M059J (cell line): ENCODE measurements at places on chromosomes 5 and 9.

DNA sequence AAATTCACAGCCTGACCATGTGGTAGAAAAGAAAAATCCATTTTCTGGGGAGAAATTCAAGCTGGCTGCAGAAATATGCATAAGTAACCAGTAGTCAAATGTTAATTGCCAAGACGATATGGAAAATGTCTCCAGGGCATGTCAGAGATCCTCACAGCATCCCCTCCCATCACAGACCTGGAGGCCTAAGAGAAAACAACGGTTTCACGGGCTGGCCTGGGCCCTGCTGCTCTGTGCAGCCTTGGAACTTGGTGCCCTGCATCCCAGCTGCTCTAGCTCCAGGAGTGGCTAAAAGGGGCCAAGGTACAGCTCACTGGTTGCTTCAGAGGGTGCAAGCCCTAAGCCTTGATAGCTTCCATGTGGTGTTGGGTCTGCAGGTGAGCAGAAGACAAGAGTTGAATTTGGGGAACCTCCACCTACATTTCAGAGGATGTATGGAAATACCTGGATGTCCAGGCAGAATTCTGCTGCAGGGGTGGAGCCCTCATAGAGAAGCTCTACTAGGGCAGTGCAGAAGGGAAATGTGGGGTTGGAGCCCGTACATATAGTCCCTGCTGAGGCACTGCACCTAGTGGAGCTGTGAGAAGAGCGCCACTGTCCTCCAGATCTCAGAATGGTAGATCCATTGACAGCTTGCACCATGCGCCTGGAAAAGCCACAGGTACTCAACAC, 49.7 kb downstream of the PTBP3 start:
- no peak for DNase-seq

GRCh38 chr9:110975278-110975677, 63.0 kb downstream of the LPAR1 start:
- DNase-seq: no peak

DNA sequence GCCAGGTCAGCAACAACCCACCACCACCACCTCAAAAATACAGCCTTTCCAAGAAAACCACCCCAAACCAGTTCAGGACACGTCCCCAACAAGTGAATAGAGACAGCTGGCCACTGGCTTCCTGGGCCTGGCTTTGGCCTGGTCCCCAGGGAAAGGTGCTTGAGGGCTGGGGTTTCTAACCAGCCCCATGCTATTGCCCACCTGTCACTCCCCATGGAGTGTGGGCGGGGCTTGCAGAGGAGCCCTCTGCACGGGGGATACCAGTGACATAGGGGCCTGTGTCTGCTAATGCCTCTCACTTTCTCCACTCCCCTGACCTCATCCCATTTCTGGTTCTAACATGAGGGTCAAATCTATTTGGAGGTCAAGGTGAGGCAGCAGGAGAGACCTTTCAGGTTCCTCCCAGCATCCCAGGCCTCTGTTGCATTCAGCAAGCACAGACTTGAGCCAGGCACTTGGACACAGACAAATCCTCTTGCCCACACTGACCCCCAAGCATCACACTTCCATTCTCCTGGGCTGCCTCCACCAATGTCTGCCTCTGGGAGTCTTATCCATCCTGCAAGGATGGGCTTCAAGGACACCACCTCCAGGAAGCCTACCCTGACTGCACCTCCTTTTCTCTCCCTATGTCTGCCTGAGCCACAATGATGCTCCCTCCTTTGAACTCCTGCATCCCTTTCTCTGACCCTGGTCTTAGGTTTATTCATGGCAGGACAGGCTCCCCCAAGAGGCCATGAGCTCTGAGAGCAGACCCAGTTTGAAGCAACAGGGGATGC, 16.1 kb upstream of the TTLL11 start:
- no peak for DNase-seq

- no peak for DNase-seq
Measured at GRCh38 chr9:87343816-87344430, 153.7 kb upstream of the DAPK1 start.

- peak; percentile 83 for DNase-seq
Measured at GRCh38 chr9:35096035-35096849, at the start of gene PIGO. TSS of gene PIGO (minus strand) at chr9:35096591. CDS start at chr9:35095565, 1,026 bp downstream.

DNA sequence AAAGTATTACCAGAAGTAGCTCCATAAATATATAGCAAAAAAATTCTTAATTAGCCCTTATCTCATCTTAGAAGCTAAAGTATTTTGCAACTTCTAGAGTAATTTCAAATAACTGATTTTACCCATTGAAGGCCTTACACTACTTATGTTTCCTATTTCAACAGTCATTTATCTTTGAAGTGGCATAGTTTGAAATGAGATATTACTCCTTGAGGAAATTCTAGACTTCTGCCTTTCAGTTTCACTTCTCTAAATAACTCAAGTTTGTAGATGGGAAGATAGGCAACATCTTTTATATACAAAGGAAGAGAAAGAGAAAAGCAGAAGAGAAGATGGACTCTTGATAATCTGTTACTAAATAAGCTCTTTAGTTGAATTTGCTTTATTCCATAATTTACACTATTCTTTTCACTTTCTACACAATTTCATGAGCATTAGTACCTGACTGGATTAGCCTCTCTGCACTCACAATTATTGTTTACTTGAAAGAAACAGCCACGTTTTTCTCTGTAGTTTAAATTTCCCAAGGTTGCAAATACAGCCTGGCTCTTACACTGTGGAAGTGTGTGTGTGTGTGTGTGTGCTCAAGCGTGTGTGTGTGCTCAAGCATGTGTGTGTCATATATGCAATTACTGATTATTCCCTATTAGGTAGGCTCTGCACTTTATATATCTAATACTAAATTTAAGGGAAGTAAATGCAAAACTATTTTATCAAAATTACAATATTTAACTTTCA, 60.6 kb upstream of the EMB start:
- DNase-seq: no peak

DNA sequence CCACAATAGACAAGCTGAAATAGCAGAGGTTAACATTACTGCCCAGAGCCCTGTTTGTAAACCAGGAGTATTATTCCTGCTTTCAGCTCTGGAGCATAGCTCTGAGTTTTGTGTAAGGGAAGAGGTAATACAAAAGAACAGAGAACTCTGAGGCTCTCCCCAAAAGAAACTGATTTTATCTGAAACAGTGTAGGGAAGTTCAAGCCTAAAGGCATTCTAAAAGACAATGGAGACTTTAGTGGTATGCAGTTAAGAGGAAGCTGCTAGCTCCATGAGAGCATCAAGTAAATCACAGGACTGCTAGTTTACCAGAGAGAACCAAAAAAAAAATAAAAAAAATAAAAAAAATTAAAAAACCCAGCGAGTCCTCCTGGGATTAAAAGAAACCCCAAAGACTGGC, 146.6 kb upstream of the PCSK5 start:
- DNase-seq: no peak

GRCh38 chr9:9563817-9564216, 1049.0 kb downstream of the PTPRD start:
- no peak for DNase-seq

- peak; percentile 84 for DNase-seq
Measured at GRCh38 chr5:135308245-135308644, 90.8 kb downstream of the MACROH2A1 start.

DNA sequence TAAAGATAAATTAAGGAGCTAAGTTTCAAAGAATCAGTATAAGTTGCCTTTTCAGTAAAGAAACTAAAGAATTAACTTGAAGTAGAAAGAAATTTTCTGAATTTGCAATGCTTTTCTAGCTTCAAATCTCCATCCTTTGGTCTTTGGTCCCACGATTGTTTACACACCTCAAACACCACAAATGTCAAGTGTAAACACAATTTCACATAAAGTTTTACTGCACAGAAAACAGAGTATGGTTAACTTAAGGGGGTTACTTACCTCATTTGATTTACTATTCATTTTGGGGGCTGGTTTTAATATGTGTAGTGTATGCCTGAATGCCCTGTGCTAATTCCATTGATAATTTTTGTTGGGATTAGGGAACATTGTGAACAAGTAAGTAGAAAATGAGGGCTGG, 4.1 kb downstream of the CDO1 start:
- no peak for DNase-seq

GRCh38 chr9:85027870-85028269, 358.3 kb downstream of the NTRK2 start:
- no peak for DNase-seq

DNA sequence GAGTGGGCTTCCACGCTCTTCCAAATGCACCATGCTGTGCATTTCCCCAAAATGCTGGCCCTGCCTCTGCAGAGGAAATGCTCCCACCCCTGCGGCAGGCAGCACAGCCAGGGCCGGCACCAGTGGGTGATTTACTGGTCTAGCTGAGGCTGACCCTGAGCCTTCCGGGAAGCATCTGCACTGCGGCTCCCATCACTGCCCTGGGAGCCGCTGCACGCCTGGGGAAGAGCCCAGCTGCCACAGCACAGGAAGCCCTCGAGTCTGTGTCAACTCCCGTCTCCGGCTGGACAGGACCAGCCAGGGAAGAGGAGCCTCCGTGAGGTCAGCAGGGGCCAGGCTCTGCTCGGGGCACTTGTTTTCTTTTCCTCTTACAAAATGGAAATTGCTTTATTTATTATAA, 25.1 kb upstream of the EEIG1 start:
- DNase-seq: peak; percentile 53

DNA sequence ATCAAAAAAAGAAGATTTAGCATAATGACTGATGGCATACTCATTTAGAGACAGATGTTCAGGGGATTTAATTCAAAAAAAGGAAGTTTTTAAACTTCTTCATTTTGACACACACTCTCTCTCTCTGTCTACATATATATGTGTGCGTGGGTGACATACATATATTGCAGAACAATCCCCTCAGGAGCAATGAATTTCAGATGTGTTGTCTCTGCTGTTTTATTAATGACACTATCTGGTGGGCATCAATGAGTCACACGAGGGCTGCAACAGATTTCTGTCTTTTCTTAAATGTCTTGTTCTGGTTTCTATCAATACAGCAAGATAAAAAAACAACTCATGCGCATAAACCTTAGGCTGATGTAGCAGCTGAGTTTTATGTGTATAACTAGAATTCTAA, 123.5 kb upstream of the SLCO6A1 start:
- no peak for DNase-seq

DNA sequence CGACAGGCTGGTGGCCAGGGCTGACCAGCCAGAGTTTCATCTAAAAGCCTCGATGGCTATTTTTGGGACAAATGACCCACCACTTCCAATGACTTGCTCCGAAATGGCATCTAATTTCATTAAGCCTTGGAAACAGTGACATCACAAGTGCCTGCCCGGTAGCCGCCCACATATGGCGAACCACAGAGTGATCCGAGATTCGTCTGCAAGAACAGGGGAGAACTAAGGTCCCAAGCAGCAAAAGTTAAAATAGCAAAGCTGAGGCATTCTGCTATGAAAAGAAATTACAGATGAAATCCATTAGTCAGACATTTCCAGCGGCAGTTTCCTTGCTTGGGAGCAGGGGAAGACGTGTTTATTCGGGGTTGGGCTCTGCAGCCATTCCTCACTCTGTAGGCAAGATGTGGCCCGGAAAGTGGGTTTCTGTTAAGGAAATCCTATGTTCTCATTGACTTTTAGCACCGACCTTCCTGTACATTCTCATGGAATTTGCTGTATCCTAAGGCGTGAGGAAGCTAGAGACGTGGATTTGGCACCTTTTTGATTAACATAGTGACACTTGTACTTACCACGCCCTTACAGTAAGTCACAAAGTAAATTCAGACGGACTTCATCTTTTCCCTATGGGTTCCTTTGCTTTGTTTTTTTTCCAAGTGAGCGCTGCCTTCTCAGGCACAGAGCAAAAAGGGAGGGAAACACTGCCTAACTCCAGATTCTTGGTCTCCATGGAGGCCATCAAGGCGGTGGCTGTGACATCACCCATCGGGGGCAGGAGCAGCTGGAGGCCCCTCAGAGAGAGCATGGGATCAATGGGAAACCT, 45.1 kb downstream of the ERGIC1 start:
- DNase-seq: no peak

- no peak for DNase-seq
Measured at GRCh38 chr5:537621-538071, 13.4 kb upstream of the SLC9A3 start.

DNA sequence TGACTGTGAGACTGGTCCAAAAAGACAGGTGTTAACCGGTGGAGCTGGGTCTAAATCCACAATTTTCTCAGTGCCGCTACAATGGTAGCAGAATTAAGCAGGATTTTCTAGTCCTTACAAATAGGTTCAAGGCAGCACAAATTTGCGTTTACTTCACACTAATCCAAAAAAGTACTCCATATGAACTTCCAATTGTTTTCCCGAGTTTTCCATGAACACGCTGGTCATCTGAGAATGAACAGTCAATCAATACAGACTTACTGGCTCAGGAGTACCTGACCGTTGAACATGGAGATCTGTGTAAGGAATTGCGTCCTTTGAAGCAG, 709 bp downstream of the SLC35D2 start:
- DNase-seq: no peak

- peak; percentile 20 for DNase-seq
Measured at GRCh38 chr5:543755-544674, 19.8 kb upstream of the SLC9A3 start.

DNA sequence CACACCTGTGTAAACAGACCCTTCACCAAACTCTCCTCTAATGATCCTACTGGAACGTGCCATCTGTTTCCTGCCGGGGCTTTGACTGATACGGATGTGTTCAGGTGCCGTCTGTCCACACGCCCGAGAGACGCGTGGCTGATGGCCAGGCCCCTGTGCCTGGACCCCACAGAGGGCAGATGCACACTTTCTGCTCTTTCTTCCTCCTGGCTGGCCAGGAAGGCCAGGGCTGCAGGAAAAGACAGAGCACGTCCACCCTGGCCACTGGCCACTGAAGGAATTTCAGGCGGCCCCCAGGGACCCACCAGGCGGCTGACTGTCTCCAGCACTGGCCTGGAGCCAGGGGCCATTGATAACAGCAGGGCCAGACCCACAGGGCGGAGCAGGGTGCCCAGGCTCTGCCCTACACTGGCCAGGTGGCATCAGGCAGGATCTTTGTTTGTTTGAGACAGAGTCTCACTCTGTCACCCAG, 3.6 kb upstream of the ENG start:
- no peak for DNase-seq

DNA sequence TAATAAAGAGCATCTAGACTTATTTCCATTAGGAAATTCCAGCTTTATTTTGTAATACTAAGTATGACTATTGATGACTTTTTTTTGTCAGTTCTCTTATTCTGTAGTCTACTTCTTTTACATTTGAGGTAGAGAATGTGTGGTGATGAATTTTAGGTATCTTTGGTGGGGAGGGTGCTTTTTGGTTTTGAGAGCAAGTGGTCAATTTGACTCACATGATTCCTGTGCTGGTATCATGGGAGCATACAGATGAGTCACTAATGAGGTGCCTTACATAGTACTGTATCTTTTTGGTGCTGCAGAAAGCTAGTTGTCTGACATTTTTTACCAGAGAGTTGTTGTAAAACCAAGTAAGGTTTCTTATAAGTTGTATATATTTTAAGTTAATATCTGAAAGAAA, 35.3 kb downstream of the ERBIN start:
- DNase-seq: peak; percentile 73

- DNase-seq: no peak
Measured at GRCh38 chr9:109002141-109002540, 11.2 kb downstream of the CTNNAL1 start.

DNA sequence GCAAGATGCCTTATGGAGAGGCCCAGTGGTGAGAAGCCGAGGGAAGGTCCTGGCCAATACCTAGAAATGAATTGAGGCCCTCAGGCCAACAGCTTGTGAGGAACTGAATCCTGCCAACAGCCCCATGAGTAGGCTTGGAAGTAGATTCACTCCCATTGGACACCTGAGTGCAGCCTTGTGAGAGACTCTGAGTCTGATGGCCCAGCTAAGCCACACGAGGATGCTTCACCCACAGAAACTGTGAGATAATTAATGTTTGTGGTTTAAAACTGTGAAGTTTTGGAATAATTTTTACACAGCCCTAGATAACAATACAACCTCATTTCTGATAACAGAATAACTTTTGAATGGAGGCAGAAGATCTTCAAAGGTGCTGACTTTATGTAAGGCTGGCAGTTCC, 65.9 kb upstream of the DAP start:
- peak; percentile 41 for DNase-seq

GRCh38 chr9:108213511-108213910, 642.3 kb downstream of the ACTL7B start:
- DNase-seq: no peak
